Activated B cell treated with CpG ODN at 0.5 μM for 24 hours (primary cell): ENCODE measurements at places on chromosomes 2 and 18.

- DNase-seq: no peak
- H3K27me3 ChIP-seq: peaks cover 19% of the 10 kb centered on the region
- no peak overlapping the region for H3K27ac ChIP-seq
- no peaks in the 10 kb centered on the region for H3K36me3 ChIP-seq
- H3K4me1 ChIP-seq: no peaks in the 10 kb centered on the region
- no peak overlapping the region for H3K4me3 ChIP-seq
Measured at GRCh38 chr2:33022989-33023727, 76.4 kb downstream of the LTBP1 start.

- no peaks in the 10 kb centered on the region for H3K27me3 ChIP-seq
- DNase-seq: no peak
- no peak overlapping the region for H3K27ac ChIP-seq
- H3K36me3 ChIP-seq: no peaks in the 10 kb centered on the region
Measured at GRCh38 chr18:12485479-12486105, 77.9 kb downstream of the PRELID3A start.

GRCh38 chr2:128686497-128686859 lies 367.8 kb upstream of the HS6ST1 start:
- no peaks in the 10 kb centered on the region for H3K36me3 ChIP-seq
- peaks cover 23% of the 10 kb centered on the region for H3K4me1 ChIP-seq
- H3K27me3 ChIP-seq: no peaks in the 10 kb centered on the region
- H3K4me3 ChIP-seq: no peak overlapping the region
- no peak for DNase-seq
- no peak overlapping the region for H3K27ac ChIP-seq

DNA sequence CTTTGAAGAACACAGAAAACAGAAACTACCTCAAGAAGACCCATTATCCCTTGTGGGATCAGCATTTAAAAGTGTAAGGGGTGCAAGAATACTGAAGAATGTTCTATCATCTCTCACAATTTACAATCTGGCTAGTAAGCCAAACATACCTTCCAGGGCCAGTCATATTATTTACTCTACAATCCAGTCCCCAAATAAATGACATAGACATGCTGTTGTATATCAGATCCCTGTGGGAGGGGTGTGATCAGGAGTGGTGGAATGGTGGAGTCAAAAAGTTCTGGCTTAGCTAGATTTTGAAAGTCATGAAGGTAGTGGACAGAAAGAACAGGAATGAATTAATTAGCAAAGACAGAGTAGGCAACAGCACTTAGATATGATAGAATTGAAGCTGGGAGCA lies 1.8 kb upstream of the ITPRID2 start:
- peaks cover 6% of the 10 kb centered on the region for H3K36me3 ChIP-seq
- H3K27me3 ChIP-seq: peaks cover 18% of the 10 kb centered on the region
- peaks cover 25% of the 10 kb centered on the region for H3K4me1 ChIP-seq
- H3K4me3 ChIP-seq: no peak overlapping the region
- no peak overlapping the region for H3K27ac ChIP-seq

DNA sequence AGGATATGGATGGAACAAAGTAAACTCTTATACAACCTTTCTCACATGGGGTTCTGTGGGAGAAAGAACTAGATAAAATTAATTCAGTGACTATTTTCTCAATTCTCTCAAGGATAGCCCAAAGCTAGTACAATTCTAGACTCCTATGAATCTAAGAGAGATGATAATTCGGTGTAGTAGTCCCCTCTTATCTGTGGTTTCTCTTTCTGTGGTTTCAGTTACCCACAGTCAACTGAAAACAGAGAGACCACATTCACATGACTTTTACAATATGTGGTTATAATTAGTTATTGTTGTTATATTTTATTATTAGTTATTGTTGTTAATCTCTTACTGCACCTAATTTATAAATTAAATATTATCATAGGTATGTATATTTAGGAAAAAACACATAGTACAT lies 53.5 kb upstream of the C2orf15 start:
- H3K4me1 ChIP-seq: no peaks in the 10 kb centered on the region
- H3K36me3 ChIP-seq: no peaks in the 10 kb centered on the region
- H3K27me3 ChIP-seq: no peaks in the 10 kb centered on the region
- H3K27ac ChIP-seq: no peak overlapping the region
- no peak overlapping the region for H3K4me3 ChIP-seq

GRCh38 chr18:41713969-41714825 lies 240.8 kb upstream of the PIK3C3 start:
- H3K27me3 ChIP-seq: no peaks in the 10 kb centered on the region
- H3K36me3 ChIP-seq: no peaks in the 10 kb centered on the region

DNA sequence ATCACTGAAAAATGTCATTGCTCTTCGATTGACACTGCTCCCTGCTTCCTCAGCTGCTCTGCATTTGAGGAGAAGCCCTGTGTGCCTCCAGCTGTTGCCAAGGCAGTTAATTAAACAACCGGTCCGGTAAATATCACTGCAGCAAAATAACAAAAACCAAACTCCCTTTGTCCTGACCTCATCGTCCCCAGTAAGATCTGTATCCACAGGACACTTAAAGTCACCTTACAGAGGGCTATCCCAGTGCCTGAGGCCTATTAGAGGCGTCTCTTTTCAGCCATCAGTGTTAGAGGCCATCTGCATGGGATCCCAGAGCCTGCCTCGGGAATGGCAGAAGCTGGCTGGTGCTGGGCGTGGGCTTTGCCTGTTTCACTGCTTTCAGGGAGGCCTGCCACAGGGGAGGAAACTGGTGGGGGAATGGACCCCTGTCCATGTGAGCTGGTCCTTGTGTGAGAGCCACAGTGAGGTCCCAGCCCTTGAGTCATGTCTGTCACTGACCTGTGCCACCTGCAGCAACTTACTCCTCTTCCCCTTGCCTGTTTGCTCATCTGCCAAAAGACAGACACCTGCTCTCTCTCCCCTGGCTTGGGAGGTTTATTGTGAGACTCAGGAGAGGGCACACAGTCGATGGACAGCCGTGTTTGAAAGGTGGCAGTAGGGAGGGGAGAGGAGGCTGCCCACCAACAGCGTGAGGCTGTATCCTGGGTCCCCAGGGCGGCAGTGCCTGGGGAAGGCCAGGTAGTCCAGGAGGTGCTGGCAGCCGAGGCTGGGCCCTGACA lies 117.7 kb upstream of the MCFD2 start:
- DNase-seq: no peak
- H3K4me1 ChIP-seq: peaks cover 49% of the 10 kb centered on the region
- H3K36me3 ChIP-seq: peaks cover 82% of the 10 kb centered on the region
- no peaks in the 10 kb centered on the region for H3K27me3 ChIP-seq
- H3K27ac ChIP-seq: peak overlapping the region; percentile 42
- no peak overlapping the region for H3K4me3 ChIP-seq

DNA sequence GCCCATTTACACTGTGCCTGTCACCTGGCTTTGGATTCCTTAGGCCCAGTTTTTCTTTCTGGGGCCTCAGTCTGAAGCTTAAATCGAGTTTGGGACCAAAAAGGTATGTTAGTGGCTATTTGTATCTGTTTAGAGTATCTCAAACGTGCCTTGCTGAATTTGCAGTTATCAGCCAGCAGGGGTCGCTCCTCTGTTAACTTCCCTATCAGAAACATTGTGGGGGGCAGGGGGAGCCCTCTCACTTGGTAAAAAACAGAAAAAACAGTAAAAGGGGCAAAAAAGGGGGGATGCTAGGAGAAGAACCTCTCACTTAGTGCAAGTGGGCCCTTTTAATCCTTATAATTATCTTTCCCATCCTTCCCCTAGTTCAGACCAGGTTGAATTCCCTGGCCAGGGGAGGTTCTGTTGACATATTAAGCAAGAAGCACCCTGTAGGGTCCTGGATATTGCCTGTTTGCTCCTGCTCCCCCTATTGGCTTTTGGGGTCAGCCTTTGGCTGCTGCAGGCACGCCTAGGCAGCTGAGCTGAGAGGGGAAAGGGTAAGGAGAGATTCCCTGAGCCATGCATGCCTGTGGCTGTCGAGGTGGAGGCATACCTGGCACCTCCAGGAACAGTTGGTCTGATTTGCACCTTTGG lies 8.8 kb upstream of the IFIH1 start:
- H3K4me3 ChIP-seq: no peak overlapping the region
- no peak for DNase-seq
- no peaks in the 10 kb centered on the region for H3K36me3 ChIP-seq
- no peak overlapping the region for H3K27ac ChIP-seq
- peaks cover 4% of the 10 kb centered on the region for H3K4me1 ChIP-seq
